Fibroblast of skin of right quadriceps (primary cell): ENCODE measurements at places on chromosomes 16 and 17.

DNA sequence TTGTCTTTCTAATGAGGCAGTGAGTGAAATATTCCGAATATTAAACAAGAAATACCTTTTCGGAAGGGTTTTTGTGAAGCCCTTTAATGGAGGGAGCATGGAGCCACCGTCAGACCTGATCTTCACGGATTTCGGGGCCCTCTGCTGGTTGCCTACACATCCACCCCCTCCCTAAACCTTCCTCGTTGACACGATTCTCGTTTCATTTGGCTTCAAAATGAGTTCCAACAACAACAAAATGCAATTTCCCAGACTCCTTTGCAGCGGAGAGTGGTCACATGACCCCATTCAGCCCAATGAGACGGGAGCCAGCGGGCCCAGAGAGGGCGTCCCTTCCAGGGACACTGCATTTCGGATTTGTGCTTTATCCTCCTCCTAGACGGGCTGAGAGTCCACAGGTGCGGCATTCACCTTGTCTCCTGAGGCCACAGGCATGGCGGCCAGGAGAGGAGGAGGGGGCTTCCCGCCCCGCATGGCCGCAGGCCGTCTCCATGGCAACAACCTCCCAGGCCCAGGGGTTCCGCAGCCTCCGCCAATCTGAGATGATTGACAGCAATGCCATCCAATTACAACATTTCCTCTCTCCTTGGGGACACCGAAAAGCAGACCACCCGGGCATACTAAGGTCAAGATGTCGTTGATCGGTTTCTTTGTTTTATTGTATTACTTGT lies 259.8 kb downstream of the C16orf95 start:
- DNase-seq, result no peak

DNA sequence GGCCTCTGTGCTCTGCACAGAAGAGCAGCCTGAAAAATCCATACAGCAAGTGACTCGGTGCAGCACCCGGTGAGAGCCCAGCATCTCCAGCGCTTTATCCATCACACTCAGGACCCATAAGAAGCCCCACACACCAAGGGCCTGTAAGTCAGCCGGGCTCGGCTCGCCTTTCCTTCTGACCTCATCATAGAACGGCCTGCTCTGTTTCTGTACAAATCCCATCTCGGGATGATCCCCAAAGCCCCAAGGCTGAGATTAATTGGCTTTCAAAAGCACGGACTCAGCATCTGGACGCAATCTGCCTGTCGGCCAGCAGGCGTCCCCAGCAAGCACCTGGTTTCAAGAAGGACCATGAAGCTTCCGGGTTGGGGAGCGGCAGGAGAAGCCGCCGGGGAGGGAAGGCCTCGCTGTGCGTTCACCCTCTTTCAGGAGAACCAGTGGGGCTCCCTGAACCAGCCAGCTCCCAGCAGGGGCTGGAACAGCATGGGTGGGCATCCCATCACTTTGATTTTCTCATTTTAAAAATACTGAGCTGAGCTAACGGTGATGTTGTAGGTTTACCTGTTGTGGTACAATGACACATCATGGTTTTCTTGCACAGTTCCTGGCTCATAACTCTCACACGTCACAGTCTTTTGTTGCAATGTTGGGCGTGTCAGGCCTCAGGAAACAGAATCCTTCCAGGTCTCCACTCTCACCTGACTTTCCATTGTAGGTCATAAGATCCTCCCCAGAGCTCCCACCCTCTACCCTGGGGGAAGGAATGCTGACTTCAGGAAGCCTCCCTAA lies 6.7 kb downstream of the CCDC57 start:
- peak; percentile 80 for DNase-seq

GRCh38 chr17:56978441-56979090 lies 635 bp downstream of the SCPEP1 start:
- DNase-seq, result no peak

DNA sequence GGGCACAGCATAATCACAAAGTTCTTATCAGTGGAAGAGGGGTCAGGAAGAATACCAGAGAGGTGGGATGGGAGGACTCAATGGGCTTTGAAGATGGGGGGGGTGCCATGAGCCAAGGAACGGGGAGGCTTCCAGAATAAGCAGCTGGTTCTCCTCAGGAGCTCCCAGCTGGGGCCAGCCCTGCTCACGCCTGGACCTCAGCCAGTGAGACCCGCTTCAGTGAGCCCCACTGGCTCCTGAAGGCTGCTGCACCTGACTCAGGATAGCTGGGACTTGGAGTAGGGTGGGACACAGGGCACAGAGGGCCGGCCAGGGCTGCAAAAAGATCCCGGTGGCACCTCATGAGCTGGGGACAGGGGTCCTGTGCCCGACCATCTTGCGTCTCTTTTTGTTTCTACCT lies 24.4 kb upstream of the ZC3H18 start:
- no peak for DNase-seq

DNA sequence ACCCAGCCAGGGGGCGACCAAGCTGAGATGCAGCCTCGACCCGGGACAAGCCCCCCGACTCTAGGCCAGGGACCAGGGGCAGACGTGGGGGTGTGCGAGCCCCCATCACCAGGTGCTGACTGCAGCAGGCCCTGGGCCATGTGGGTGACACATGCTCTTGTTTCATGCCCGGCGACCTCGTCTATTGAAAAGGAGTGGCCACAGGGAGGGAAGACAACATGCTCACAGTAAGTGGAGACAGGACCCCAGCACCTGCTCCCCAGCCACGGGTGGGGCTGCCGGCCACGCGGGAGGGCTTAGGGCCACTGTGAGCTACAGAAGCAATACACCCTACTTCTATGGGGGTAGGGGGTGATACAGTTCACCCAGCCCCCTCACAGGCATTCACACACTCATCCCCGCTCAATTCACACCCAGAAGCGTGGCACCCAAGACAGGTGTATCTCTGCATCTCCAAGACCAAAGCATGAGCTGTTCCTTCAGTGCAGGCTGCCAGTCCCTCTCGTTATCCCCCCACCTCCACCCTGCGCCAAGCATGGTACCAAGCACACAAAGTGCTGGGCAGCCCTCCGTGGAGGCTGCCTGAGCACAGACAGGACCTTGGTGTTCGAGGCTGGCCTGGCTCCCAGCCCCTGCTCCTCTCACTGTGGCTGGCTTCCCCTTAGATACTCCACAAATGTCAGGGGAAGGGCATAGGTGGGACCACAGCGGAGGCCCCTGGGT lies 13.6 kb downstream of the VASN start:
- DNase-seq, result no peak

DNA sequence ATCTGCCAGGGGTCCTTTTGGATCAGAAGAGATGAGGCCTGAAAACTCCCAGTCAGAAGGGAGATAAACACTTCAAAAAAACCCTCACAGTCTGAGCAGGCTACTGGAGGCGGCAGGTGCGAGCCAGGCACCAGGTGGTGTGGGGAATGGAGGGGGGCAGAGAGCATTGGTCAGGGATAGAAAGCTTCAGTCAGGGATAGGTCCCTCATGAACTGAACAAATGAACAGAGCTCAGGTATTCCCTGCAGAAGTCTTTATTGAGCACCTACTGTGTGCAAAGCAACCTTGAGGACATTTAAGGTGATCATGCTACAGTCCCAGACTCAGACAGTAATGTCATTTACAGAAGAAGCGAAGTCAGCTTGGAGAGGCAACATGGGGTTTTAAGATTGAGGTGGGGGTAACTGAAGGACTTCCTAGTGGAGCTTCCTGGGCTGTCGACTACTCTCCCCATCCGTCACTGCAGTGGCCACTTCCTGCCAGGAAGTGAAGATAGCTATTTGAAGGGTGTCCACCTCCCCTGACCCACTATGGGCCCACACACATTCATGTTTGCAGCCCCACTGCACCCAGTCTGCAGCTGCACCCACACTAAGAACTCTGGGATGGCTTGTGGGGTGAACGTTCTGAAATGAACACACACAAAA lies 3.2 kb downstream of the KIFC3 start:
- DNase-seq, result no peak

GRCh38 chr16:87723226-87723623 lies 42.6 kb downstream of the KLHDC4 start:
- peak; percentile 65 for DNase-seq

DNA sequence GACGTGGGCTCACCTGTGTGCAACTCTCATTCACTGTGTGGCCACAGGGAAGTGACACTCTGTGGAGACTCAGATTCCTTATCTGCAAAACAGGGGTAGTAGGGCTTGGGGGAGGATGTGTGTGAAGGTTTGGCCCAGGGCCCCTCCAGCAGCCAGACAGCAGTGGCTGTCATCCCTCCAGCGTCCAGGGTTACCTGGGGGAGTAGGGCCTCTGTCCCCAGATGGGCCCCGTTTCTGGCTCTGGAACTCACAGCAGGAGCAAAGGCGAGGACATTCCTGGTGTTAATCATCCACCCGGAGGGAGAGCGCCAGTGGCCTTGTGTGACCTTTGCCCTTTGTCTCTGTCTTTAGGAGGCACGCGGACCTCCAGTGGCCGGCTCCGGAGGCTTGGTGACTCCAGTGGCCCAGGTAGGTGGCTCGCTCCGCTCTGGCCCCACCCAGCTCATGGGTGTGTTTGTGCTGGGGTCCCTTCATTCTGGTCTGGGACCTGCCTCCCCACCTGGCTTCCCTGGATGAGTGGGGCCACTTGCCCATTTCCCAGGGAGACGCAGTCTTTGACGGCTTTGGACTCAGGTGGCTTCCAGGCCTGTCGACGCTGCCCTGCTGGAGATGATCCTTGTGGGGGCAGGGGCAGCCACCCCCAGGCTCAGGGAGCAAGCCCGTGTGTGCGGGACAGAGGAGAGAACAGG lies 166.2 kb downstream of the SEC14L1 start:
- DNase-seq, result no peak

DNA sequence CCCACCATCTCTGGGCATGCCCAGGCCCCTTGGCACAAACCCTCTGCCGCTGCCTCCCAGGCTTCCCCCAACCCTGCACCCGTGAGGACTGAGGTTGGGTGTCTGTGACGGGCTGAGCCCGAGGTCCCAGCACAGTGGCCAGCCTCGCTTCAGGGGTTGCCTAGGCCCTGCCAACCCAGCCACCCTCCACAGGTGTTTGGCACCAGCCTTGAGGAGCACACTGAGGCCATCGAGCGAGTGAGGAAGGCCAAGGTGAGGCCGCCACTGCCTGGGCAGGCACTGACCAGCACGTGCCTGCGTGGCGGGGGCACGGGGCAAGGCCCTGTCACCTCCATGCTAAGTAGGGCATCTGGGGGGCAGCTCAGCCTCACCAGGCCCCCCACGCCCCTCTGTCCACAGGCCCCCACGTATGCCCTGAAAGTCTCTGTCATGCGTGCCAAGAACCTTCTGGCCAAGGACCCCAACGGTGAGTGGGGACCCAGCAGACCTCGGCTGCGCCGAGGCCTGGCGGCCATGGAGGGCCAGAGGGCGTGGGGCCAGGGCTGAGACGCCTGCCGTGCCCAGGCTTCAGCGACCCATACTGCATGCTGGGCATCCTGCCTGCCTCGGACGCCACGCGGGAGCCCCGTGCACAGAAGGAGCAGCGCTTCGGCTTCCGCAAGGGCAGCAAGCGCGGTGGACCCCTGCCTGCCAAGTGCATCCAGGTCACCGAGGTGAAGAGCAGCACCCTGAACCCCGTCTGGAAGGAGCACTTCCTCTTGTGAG lies 7.5 kb downstream of the BAIAP3 start:
- no peak for DNase-seq

DNA sequence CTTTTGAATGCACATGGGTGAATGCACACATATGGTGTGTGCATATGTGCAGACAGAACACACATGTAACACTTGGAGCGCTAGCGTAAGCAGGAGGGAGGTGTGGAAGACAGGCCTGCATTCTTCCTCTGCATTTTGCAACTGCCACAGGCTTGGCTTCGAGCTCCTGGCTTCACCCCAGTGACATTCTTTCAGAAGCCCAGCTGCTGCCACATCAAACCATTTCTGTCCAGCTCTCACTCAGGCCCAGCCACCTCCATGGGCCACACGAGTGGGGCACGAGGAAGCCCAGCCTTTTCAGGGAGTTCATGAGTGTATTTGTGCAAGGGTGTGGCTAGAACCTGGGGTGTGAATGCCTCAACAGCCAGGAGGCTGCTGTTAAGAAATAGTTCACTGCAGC lies 18.8 kb downstream of the LGALS3BP start:
- peak; percentile 25 for DNase-seq

DNA sequence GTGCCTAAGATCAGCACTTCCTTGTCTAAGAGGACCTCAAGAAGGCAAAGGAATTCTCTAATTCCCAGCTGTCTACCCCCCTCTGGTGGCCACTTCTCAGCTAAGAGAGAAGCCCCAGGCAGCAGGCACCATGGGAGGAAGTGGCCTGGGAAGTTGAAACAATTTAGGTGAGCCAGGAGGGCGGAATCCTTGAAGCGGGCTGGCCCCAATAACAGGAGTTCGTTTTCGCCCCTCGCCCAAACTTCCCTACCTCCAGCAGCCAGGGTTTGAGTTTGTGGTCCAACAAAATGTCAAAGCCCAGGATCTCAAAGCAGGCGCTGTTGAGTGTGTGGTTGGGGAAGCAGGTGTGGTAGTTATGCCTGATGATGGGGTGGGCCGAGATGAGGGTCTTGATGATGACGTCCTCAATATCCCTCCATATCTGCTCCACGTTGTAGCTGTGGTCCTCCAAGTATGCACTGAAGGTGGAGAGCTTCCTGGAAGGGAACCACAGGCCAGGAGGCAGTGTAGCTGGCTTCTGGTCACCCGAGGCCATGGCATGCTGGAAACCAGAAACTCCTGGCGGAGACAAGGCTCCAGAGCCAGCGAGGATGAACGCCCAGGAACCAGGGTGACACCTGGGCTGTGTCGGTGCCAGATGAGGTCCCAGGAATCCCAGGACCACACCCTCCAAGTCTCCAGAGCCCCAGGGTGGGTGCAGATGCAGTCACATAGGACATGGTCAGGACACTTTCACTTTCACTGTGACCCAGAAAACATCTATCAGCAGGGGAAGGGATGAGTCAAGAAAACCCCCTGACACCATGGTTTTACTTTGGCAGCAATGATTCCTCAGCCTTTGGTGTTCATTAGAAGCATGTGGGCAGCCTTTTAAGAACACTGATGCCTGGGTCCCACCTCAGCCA lies 25.6 kb downstream of the TTLL6 start:
- peak; percentile 78 for DNase-seq

GRCh38 chr16:75086281-75086680 lies 30.3 kb downstream of the LDHD start:
- DNase-seq, result peak; percentile 31

DNA sequence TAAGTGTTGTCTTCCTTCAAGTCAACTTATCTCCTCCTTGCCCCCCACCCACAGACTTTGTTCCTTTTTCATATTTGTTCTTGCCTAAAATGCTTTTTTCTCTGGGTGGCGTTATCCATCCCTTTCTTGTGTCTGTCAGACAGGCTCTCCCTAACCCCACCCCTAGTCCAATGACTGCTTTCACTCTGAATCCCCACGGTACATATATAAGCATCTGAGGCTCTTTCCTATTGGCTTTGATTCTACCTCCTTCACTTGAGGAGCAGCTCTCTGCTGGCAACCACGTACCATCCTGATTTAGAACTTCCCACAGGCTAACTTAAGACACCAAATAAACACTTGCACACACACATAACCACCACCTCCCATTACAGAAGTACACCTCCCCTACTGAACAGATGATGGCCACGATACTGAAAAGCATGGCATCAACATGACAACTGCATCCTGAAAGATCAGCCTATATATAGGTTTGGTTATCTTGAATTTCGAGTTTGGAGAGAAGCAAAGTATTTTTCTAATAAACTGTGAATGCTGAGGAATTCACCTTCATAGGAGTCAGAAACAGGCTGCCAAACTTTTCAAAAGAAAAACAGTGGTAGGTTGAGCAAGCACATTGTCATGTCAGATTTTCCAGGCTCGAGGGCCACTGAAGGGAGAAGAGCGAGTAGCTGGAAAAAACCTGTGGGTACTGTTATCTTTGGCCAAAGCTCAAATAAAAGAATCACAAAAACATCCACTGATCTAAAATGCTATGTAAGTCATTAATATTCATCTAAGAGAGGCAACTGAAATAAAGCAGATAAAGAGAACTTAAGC lies 24.3 kb downstream of the STAT3 start:
- peak; percentile 51 for DNase-seq

GRCh38 chr17:78899361-78900260 lies 3.4 kb downstream of the CEP295NL start:
- no peak for DNase-seq

- no peak for DNase-seq
These were observed 62.0 kb downstream of the PRMT7 start for GRCh38 chr16:68372806-68373205.
